ENCODE measurements at places on chromosomes 3 and 15. TPM values are rescaled to one million over a fixed set of nuclear protein-coding genes. Genes with fewer than 3 reads are reported as not detected.
A peak's percentile ranks its signal among the peaks of the same experiment; 100 is the strongest.

- no peak for DNase-seq
These were observed 95.9 kb downstream of the SLC49A4 start for GRCh38 chr3:122890720-122891220.

GRCh38 chr3:76369170-76369569, 583.8 kb upstream of the ZNF717 start:
- DNase-seq, result no peak

DNA sequence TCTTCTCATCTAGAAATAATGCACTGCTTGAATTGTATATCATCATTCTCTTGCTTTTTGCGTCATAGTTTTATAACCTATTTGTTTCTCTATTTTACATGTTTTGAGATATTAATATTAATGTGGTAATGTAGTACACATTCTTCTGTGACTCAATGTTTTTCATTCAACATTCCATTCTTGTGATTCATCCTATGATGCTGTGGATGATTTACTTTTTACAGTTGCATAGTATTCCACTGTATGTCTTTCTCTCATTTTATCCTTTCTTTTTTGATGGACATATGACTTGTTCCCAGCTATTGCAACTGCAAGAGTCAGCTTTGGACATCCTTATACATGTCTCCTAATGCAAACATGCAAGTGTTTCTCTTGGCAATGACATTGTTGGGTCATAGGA, 20.6 kb upstream of the VEPH1 start:
- DNase-seq, result no peak

GRCh38 chr15:87224404-87224803, 1032.1 kb downstream of the NTRK3 start:
- no peak for DNase-seq

DNA sequence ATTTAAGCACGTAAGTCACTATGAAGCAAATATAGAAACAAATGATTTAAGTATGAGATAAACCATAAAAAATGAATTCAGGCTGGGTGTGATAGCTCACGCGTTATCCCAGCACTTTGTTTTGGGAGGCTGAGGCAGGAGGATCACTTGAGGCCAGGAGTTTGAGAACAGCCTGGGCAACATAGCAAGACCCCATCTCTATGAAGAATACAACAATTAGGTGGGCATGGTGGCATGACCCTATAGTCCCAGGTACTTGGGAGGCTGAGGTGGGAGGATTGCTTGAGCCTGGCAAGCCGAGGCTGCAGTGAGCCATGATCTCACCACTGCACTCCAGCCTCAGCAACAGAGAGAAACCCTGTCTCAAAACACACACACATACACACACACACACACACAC, 34.2 kb downstream of the TMCC1 start:
- no peak for DNase-seq

Gene CSTA
- 95.5 TPM for total RNA-seq

Gene CAMK2N2
- total RNA-seq, result not detected

DNA sequence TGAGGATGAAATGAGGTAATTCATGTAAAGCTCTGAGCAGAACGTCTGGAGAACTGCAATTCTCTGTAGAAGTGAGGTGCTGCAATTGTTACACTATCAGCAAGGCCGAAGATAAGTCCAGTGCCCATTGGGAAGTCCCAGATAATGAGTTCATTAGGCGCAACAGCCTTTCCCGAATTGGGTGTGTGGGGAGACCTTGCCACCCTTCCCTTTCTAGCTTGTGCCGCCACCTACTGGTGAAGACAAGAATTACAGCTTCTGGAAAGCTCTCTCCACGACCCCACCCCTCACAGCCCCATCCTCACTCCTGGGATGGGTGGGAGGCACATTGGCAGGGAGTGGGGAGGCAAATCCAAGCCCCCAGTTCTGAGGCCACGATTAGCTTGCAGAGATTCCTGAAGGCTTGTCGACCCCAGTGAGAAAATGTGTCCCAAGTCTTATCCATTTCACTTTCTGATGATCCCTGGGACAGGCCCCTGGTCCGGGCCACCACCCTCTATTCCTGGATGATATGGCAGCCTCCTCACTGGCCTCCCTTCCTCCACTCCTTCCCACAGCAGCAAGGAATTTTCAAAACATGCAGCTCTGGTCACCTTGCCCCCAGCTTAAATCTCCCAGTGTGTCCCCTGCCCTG, 36.4 kb downstream of the FAM3D start:
- DNase-seq, result no peak

DNA sequence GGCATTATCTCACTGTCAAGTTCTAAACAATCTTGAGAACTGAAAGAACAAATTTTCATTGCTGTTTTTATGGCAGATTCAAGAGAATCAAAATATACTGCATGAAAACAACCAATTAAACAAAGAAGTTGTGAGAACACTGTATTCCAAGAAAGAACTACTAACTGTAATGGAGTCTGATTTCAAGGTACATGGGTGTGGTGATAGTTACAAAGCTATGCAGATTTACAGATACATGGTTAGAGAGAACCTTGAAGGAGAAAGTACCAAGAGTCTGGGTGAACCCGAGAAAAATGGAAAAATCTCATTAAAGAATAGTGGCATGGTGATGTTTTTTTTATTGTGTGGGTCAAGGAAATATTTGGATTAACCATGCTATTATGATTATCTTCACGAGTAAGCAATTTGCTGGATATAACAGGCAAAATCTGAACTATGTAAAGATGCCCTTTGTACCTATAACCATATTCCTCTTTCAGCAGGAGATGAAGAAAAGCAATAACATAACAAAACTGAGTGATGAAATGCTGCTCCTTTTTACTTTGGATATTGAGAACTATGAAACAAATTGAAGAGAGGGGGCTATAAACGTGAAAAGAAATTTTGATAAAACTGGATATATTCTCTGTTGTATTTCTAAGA, 100.4 kb downstream of the PLSCR2 start:
- DNase-seq, result no peak

Gene H1-8
- not detected for total RNA-seq

- no peak for DNase-seq
These were observed 33.2 kb downstream of the SLC25A26 start for GRCh38 chr3:66253790-66254620.

DNA sequence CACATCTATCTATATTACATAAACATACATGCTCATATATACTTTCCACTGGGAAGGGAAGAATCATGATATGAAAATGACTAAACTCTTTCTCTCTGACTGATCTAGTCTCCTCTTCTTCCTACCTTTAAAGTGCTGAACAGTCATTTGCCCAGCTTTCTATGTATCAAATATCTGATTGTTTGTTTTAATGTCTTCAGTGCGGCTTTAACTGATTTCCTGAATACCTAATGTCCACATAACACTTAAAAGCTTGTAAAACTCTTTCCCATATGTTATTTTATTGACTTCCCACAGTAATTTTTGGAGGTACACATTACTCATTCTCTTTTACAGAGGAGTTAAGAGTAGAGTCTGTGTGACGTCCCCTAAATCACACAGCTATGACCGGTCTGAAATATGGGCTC, 28.2 kb downstream of the CPOX start:
- DNase-seq, result no peak

- DNase-seq, result no peak
These were observed 1.2 kb downstream of the MKRN3 start for GRCh38 chr15:23566651-23567050.

Gene GXYLT2
- total RNA-seq, result 10.1 TPM

Gene LMLN
- 18.9 TPM for total RNA-seq

Gene ILDR1
- total RNA-seq, result 3.7 TPM

- no peak for DNase-seq
These were observed 18.7 kb downstream of the RASGRF1 start for GRCh38 chr15:79071901-79072300.

GRCh38 chr3:39637807-39638206, 170.3 kb downstream of the MOBP start:
- no peak for DNase-seq

DNA sequence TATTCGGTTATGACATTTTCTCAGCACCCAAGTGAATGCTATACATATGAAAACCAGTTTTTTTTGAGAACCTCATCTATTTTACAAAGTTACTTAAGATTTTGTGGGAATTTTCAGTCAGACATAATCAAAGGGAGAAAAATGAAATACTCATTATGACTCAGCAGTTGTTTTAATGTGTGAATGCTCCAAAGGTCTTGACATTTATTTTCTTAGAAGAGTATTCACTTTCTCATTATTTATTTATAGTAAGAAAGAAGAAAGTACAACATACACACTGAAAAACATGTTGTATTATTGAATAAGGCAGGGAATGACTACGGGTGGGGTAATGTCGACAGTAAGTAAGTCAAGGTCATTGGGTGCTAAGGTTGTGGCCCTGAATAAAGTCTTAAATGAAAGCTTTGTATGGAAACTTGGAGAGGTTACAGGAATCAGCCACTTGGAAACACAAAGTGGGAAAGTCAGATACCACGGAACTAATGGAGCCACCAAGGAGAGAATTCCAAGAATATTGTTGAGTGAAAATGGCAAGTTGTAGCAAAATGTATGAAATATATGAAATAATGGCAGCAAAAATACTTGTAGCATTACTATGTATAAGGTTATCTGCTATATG, 844.5 kb downstream of the TBL1XR1 start:
- no peak for DNase-seq

DNA sequence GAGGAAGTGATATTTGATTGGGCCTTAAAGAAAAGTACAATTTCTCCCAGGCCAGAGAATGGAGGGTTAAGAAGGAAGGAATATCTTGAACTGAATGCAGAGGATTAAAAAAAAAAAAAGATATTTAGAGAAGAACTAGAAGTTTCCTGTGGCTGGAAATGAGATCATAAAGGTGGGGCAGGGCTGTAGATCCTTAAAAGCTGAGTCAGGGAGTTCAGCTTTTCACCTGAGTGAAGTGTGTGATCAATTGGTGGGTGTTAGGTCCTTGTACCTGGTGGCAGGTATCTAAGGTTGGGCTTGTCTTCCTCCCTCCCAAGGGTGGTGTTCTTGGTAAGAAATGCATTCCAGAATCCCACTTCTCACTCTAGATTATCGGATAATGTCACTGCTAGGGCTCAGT, 11.8 kb downstream of the CEMIP start:
- DNase-seq, result no peak

Gene SMCO1
- not detected for total RNA-seq

GRCh38 chr3:32078085-32078634, 28.3 kb upstream of the GPD1L start:
- no peak for DNase-seq

GRCh38 chr3:136152176-136152843, 43.8 kb downstream of the MSL2 start:
- DNase-seq, result no peak

DNA sequence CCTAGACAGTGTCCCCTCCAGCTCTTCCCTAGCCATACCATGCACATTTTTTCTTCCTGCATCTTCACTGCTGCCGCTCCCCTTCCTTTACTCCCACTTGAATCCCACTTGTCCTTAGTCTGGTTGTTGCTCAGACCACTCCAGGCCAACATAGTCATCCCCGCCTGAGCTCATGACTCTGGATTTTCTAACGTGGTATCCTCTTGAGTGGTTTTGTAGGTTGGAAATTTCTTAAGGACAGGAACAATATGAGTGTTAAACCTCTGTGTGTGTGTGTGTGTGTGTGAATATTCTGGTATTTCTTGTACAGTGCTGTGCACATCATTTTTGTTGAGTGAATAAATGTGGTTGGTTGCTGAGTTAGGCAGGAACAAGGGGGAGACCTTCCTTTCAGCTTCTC, 3.1 kb downstream of the BAHD1 start:
- DNase-seq, result no peak

GRCh38 chr3:156535162-156535627, 19.7 kb downstream of the SSR3 start:
- peak; percentile 98 for DNase-seq

Gene OIP5
- total RNA-seq, result not detected

- DNase-seq, result no peak
These were observed 9.2 kb upstream of the TGFBR2 start for GRCh38 chr3:30597131-30597768.

GRCh38 chr3:48141604-48142137, 46.5 kb downstream of the CDC25A start:
- no peak for DNase-seq

DNA sequence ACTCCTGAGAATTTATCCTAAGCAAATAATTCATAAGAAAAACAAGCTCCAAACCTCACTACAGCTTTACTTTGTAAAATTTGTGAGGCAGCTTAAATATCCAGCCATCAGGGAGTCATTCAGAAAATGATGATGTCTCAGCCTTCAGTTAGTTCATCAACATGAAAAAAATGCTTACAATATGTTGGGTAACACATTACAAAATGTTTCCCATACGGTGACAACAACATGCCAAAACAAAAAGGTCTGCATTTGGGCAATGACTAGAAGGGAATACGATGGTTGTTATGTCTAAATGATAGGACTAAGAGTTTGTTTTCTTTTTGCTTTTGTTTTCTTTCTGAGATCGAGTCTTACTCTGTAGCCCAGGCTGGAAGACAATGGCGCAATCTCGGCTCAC, 47.0 kb upstream of the CFAP161 start:
- no peak for DNase-seq

DNA sequence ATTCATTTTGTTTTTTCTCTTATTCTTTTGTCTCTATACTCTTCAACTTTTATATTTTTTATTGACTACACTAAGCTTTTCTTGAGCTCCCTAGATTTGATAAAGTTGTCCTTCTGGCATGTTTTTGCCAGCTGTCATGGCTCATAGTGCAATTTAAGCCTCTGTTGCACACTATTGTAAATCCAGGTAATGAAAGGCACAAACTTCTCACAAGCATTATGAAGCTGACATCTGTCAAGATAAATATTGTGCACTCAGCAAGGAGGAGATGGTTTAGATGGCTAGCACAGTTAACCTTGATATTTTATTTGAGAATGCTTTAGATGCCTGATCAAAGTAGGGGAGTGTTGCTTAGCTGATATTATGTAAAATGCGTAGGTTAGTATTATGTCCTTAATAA, 1280.9 kb downstream of the NSUN3 start:
- DNase-seq, result no peak

- DNase-seq, result no peak
These were observed 78.5 kb downstream of the CD200 start for GRCh38 chr3:112411425-112411824.

- DNase-seq, result no peak
These were observed 9.7 kb downstream of the TEX264 start for GRCh38 chr3:51680663-51681230.

DNA sequence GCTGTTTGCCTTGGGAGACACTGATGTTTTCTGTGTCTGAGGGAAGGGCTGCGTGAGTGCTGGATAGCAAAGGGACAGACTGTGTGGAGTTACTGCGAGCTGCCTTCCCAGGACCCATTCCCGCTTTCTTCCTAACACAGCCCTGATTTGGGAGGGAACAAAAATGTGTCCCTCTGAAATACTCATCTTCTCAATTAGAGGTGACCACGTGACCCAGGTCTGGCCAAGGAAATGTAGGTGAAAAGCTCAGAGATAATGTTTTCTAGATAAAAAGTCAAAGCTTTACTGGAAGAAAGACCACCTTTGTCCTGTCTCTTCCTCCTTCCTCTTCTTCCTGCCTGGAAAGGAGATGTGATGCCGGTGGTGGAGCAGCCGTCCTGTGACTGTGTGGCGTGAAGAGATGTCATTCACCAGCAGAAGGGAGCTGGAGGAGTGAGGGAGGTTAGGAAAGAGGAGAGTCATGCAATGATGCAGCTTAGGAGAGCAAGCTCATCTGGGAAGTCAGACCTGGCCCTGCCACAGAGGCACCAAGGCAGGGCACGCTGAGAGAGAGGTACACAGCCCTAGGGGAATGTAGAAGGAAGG, 105.6 kb downstream of the CHSY1 start:
- DNase-seq, result no peak

Gene ZWILCH
- total RNA-seq, result 2.2 TPM

Measured in vagina (tissue), 2 donors.